ENCODE measurements at places on chromosomes 3 and 15. TPM values are rescaled to one million over a fixed set of nuclear protein-coding genes. Genes with fewer than 3 reads are reported as not detected.

Gene LARP6
- 21.6 TPM for total RNA-seq

Gene CACNA2D2
- total RNA-seq, result 5.0 TPM

Gene SIAH2
- 9.6 TPM for total RNA-seq

Gene C15orf39
- total RNA-seq, result 9.0 TPM

Gene STAB1
- 6.3 TPM for total RNA-seq
